Psoas muscle (tissue), 8 donors: ENCODE measurements at places on chromosomes 11 and 22.
A peak's percentile ranks its signal among the peaks of the same experiment; 100 is the strongest.

DNA sequence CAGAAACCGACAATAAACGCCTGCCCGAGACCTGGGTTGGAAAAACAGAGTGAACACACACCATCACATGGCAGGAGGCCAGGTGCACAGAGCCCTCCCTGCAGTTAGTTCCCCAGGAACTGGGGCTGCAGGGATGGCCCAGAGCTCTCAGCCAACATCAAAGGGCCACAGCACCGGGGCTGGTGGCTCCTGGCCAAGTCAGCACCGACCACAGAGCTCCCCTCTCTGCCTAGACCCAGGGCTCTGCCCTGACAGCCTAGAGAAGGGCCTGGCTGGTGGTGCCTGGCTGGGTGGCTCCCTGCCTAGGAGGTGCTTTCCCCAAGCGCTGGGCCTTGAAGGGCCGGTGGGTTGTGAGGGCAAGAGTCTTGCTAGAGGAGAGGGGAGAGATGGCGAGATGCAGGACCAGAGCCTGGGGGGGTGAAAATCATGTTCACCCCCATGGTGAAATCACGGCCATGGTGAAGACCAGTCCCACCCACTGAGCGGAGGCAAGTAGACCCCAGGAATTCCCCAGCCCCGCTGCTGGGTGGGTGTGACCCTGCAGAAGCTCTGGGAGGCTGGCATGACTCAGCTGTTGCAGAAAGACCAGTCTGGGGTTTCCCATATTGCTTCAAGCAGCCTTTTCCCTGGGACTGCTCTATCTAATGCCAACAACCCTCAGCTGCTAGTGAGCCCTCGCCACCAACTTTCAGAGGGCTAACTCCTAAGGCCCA, 7.2 kb upstream of the BID start:
- DNase-seq: peak; percentile 54

GRCh38 chr11:10481560-10482349, 26.7 kb downstream of the AMPD3 start:
- DNase-seq: no peak

DNA sequence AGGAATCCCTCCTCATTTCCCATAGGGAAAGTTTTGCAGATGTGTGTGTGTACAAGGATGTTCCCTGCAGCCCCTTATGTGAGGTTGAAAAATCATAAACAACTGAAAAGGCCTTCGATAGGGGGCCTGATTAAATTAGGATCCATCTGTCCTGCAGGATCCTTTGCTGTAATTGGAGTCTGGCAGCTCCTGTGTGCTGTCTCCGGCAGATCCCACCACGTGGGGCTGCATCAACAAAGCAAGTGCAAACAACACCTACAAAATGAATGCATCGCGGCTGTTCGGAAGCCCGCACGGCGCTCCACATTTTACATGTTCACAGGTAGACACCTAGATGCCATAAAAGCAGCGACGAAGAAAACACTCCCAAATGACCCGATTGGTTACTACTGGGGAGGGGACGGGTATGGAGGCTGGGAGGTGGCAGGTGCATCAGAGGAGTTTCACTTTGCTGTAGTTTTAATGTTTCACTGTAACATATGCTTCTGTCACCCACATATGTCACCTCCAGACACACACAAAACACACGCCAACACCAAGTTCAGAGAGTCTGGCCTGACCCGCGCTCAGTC, 52.2 kb downstream of the NFAM1 start:
- DNase-seq: no peak

- no peak for DNase-seq
Observed at GRCh38 chr22:41240377-41241132, at the start of gene CHADL. Gene CHADL, minus strand, starts transcription at chr22:41240931. Its CDS starts 50 bp downstream, at chr22:41240881.

GRCh38 chr11:117195258-117195657, 3.9 kb upstream of the TAGLN start:
- no peak for DNase-seq

GRCh38 chr22:35608088-35608487, 9.0 kb downstream of the MB start:
- DNase-seq: peak; percentile 57

DNA sequence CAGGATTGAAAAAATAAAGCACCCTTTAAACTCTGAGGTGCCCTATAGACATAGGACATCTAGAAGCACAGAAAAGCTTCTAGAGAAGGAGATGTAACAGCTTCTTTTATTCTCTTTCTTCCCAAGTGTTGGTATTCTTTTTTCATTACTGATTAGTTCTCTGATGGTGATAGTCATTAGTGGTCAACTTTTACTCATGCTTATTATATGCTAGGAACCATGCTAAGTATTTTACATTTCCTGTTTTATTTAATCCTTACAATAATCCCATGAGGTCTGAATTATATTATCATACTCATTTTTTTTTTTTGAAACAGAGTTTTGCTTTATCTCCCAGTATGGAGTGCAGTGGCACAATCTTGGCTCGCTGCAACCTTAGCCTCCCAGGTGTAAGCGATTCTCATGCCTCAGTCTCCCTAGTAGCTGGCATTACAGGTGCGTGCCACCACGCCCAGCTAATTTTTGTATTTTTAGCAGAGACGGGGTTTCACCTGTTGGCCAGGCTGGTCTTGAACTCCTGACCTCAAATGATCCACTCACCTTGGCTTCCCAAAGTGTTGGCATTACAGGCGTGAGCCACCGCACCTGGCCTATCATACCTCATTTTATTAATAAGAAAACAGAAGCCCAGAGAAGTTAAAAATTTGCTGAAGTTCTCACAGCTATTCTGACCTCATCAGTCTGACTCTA, 3.0 kb downstream of the C11orf52 start:
- DNase-seq: no peak
